Activated T-cell treated with anti-CD3 and anti-CD28 coated beads, Interleukin-2, amount 50 U/mL, for 72 hours (primary cell): ENCODE measurements at places on chromosomes 3 and 15. TPM values are rescaled to one million over a fixed set of nuclear protein-coding genes. Genes with fewer than 3 reads are reported as not detected.

Gene ISLR
- not detected for total RNA-seq

GRCh38 chr3:56720849-56721248 lies 37.8 kb upstream of the TASOR start:
- no peak for DNase-seq

GRCh38 chr3:122520861-122521260 lies 6.1 kb upstream of the KPNA1 start:
- DNase-seq, result no peak

DNA sequence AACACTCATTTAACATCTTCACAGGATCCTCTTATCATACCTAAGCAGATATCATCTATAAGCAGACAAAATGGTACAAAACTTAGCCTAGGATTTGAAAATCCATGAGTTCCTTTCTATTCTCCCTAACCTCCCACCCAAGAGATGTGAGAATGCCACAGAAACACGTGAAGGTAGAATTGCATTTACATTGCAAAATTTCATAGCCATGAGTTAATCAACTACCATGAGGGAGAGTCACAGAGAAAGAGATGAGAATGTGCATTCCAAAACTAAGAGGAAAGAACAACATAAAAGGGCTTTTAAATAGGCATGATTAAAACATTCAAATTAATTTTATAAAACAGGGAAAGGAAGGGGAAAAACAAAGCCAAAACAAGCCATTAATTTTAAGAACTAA lies 806.2 kb downstream of the NTRK3 start:
- no peak for DNase-seq

- no peak for DNase-seq
Measured at GRCh38 chr15:64637412-64637811, 138.0 kb downstream of the RBPMS2 start.
